ENCODE measurements at places on chromosomes 4 and X.

GRCh38 chr4:150593996-150594395 lies 12.0 kb downstream of the MAB21L2 start:
- peak; percentile 2 for DNase-seq

DNA sequence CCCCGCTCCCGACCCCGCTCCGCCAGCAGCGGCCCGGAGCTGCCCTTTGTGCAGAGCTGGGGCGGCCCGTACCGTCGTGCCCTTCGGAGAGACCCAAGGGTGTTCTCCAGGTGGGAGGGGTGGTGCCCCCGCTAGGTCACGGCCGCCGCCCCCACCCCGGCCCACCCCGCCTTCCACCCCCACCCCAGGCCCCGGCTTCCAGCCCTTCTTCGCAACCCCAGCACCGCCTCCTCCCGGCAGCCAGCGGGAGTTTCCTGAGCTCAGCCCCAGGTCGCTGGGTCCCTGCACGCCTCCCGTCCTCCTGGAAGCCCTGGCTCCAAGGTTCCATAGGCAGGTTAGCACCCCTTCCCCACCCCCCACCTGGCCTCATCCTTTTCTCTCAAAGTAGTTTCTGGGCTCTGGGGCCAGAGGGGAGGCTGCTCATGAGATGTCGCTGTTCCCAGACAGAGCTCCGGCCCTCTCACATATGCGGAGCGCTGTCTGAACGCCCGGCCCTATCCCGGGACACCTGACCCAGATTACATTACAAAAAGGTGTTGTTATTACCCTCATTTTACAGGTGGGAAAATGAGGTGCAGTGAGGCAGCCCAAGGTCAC lies 25.2 kb upstream of the FGFR3 start:
- no peak for DNase-seq

DNA sequence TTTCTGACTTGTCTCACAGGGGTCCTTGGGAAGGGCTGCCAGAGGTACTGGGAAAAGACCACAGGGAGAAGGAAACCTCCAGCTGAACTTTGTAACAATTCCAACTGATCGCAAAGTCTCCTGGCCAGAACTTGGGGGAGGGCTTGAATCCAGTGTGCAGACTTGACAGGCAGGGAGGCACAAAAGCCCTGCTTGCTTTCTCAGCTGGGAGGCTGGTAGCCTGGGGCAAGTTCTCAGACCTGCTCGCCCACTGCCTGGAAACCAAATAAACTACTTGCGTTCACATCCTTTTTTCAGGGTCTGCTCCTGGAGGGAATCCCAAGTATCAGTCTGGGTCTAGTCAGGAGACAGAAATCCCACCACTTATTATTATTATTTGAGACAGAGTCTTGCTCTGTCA lies 48.0 kb upstream of the CASK start:
- no peak for DNase-seq

GRCh38 chr4:130090427-130090826 lies 994.5 kb downstream of the C4orf33 start:
- no peak for DNase-seq

- DNase-seq: no peak
Observed at GRCh38 chrX:1386338-1387127, 5.4 kb downstream of the SLC25A6 start.

DNA sequence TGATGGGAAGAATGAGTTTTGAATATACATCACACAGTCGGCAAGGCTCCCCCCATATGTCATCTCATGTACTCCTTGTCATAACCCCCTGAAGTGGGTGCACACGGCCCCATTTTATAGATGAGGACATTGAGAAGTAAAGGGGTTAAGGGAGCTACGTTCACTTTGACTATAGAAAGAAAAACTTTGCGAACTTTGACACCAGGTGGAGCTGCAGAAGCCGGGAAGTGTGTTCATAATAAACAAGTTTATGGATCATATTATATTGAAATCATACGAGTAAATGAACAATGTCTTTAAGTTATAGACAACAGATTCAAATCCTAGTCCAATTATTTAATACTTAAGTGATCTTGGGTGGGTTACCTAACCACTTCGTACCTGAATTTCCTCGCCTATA lies 203.8 kb upstream of the PITX2 start:
- no peak for DNase-seq

- no peak for DNase-seq
Observed at GRCh38 chr4:89995814-89996213, 101.2 kb downstream of the MMRN1 start.

DNA sequence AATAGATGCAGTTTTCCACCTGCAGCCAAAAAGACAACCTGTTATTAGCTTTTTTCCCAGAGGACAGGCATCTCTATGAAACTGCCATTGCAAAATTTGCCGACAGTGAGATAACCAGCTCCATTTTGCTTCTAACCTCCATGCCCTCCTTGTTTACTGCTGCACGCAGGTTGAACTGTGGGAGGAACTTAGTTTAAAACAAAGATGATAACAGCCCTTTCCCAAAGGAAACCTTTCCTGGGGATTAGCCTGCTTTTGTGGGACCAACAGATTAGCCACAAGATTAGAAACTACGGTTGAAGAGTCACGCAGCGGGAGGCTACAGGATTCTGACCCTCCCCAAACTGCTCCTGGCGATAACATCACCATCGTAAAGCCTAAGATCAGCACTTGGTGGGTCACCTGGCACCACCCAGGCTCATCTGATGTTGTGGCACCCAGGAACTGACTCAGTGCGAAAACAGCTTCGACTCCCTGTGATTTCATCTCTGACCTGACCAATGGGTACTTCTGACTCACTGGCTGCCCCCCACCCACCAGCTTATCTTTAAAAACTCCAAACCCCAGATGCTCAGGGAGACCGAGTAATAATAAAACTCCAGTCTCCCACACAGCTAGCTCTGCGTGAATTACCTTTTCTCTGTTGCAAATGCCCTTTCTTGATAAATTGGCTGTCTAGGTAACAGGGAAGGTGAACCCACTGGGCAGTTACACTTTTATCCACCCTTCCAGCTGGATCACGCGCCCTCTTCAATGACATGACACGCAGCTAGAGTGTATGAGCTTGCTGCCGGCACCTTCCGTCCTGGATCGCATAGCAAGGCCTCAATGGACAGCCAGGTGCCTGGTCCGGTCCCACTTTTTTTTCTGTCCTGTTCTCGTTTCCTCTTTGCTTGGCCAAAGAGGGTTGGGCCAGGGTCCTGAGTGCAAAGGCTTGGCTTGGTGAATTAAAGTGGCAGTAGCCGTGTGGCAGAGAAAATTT lies 27.2 kb downstream of the NOP14 start:
- DNase-seq: no peak

GRCh38 chr4:661881-662761 lies 12.0 kb downstream of the ATP5ME start:
- no peak for DNase-seq

- no peak for DNase-seq
Observed at GRCh38 chr4:100188829-100189228, 1.4 kb downstream of the DDIT4L start.

DNA sequence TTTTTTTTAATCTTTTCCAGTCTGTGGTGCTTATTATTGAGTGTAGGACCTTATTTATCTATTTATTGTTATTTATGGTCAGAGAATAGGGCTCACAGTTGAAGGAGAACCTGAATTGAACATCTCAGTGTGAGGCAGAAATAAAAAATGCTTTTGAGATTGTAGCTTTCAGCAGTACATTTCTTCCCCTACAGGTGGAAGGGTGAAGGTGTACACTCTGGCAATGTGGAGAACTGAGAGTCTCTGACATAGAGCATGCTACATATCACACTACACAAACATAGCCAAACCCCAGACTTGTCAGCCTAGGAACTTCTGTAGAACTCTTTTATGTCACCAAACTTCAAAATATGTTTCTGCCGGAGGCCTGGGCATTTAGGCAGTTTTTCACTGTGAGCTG lies 140.2 kb downstream of the STIM2 start:
- DNase-seq: no peak

GRCh38 chrX:47212381-47213293 lies 5.8 kb upstream of the CDK16 start:
- DNase-seq: no peak

GRCh38 chr4:1417522-1418390 lies 11.5 kb upstream of the NKX1-1 start:
- DNase-seq: no peak

DNA sequence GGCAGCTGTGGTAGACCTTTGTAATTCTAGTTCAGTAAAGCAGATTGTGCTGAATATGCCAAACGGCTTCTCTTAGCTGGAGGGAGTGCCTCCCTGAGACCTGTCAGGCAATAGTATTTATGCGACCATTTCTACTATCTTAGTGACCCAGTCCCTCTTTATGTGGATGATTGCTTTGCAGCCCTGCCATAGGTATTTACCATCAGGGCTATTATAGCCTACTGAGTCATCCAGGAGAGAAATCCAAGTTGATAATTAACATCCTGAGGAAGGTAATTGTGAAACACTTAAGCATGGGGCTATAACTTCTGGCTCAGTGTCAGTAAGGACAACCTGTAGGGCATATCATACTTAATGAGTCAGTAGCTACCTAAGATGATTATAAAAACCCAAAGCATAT lies 103.9 kb upstream of the MAOA start:
- DNase-seq: no peak

DNA sequence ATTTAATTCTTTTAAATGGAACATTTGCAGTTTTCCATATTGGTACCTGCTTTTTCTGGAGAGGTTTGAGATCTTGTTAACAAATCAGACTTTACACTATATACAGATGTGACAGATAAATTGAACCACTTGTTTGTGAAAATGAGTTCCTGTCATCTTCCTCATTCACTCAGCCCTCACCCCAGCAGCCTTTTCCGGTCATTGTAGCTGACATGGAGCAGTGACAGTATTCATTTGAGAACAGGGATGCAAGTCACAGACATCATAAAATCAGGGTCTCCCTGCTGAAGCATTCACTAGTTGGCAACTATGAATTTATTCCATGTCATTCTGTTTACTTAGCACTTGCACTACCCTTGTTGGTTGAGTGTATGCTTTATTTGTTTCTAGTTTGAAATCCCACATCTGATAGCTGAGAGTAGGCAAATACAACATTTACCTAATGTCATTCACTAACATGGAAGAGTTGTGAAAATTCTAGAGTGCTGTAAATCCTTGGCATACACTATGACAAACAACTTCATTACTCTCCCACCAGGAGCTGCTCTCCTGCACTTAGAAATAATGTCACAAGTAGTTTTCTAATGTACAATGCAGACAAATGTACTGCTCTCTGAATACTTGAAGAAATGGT lies 78.9 kb downstream of the UGT8 start:
- no peak for DNase-seq

DNA sequence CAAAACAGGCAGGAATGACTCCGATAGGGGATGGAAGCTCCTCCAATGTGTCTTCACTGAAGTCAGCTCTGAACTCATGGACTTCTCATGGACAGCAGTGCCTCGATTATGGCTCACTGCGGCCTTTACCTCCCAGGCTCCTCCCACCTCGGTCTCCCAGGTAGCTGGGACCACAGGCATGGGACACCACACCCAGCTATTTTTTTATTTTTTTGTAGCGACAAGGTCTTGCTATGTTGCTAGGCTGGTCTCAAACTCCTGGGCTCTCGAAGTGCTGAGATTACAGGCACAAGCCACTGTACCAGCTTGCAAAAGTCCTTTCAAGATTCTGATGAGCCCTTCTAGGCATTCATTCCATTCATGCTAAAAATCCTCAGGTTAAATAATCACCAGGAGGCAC lies 181.5 kb downstream of the NSUN7 start:
- no peak for DNase-seq

GRCh38 chr4:165207016-165207430 lies 338 bp upstream of the KLHL2 start:
- peak; percentile 67 for DNase-seq

- peak; percentile 77 for DNase-seq
Observed at GRCh38 chr4:26226629-26227376, 94.0 kb upstream of the RBPJ start.

GRCh38 chr4:130125467-130125866 lies 1029.5 kb downstream of the C4orf33 start:
- DNase-seq: no peak

GRCh38 chr4:24751926-24752539 lies 43.3 kb upstream of the SOD3 start:
- DNase-seq: no peak

DNA sequence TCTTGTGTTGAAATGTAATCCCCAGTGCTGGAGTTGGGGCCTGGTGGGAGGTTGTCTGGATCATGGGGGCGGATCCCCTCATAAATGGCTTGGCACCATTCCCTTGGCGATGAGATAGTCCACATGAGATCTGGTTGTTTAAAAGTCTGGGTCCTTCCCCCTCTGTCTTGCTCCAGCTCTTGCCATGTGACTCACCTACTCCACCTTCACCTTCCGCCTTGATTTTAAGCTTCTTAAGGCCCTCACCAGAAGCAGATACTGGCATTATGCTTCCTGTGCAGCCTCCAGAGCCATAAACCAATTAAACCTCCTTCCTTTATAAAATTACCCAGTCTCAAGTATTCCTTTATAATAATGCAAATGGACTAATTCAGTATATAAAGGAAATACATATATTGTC lies 111.5 kb downstream of the NR3C2 start:
- DNase-seq: no peak

DNA sequence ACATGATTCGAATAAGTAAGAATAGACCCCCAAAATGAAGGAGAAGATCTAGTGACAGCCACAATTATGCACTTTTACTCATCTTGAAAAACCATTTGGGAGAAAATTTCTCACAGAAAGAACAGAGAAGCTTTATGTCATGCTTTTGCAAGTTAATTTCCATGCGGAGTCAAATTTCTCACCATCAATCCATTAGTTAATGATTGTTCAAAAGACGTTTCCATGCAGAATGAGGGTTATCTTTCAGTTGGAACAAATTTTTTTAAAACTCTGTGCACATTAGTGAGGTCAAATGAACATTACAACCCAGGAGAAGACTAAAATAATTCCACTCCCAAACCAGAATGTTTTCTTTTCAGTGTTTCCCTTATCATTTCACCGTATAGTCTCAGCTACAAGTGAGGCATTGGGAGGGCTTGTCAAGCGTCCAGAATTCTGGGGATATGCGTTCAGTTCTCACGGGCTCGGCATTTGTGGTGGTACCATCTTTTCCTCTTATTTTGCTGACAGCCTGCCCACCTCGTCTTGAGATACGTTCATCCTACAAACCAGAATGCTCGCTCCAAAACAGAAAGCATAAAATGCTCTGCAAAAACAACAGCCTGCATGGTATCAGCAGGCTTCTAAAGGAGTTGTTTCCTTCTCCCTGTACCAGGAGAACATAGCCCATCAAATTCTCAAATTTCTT lies 130.8 kb upstream of the TBL1X start:
- no peak for DNase-seq

DNA sequence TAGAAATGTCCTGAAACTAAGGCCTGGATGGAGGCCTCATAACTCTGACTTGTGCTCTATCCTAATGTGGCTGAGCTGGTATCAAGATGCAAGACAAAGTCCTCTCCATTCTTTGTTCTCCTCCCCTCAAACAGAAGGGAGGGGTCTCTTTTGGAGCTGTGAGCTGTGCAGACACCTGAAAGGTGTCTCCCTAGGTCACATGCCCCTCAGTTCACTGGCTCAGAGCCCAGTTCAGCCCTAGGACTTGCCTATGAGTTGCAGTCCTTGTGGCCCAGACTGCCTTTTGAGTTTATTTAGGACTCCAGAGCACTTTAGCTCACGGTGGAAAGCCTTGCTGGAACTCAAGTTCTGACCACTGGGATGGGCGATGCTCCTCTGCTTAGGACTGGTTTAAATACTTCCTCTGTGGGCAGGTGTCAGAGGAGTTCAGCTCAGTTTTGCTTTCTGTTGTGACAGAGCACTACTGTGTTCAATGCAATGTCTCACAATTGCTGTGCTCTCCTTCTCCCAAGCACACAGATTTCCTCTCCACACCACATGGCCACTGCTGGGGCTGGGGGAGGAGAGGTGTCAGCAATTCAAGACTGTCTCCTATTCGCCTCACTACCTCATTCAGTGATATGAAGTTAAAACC lies 84.8 kb upstream of the ZNF827 start:
- no peak for DNase-seq
